ENCODE measurements at places on chromosomes 16 and 17.

- DNase-seq: no peak
Observed at GRCh38 chr16:56351481-56351880, 73.9 kb downstream of the AMFR start.

- no peak for DNase-seq
Observed at GRCh38 chr16:67086822-67087221, 22.9 kb upstream of the PHAF1 start.

GRCh38 chr17:66220079-66220835, 9.0 kb downstream of the APOH start:
- DNase-seq: no peak

DNA sequence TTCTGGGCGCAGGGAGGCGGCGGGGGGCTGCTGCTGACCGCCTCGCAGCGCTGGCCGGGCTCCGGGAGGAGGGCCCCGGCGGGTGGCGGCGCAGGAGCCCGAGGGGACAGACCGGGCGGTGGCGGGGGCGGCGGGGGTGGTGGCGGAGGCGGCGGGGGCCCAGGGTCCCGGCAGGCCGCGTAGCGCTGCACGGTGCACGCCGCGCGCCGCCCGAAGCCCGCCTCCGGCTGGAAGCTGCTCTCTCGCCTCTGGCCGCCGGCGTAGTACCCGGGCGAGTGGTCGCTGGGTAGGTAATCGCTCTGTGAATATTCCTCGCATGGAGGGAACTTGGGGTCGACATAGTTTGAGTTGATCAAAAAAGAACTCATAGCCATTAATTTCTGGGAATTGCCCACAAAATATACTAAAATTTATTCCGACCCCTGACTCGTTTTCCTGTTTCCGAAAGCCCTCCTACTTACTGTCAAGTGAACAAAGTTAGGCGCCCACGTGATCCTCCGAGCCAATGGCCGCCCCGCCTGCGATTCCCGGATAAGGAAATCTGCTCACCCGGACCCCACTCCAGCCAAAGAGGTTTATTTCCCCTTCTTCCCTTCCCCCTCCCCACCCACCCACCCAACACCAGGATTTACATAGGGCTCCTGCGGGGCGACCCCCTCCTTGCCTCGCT, at the start of gene HOXB4:
TSS of gene HOXB4 (minus strand) at position 405 of the 670 bp plus-strand sequence. CDS start at position 374, 31 bp downstream.
- peak; percentile 60 for DNase-seq

- DNase-seq: no peak
Observed at GRCh38 chr16:56558024-56558747, 6.7 kb upstream of the MT4 start.

DNA sequence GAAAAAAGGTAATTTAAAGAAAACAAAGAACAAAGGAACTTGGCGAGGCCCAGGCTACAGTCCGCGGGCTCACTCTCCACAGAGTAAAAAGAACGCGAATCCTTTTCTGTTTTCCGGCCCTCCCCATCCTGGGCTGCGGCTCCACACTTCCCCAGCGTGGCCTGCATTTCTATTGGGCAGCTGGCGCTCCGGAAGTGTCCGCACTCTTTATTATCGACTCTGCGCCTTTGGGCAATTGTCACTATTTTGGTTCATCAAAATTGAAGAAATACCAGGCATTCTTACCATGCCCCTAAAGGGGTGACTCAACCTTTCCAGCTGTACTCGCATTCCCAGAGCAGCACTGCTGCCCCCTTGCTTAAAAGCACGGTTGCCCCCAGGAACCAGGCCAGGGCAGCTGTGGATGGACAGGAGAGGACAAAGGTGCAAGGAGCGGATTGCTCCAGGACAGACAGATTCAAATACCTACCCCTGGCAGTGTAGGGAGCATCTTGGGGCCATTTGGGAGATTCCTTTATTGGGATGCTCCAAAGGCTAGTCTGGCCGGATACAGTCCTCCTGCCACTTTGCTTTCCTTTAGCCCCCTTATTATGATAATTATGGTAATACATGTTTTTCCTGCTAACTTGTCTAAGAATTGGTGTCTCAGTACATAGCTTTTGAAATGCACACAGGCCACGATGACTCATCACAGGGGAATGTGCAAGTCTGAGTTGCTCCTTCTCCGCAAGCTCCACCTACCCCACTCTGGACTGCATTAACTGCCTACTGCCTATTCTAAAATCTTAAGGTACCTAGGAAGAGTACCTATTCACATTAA, 985 bp upstream of the SLFN12 start:
- peak; percentile 55 for DNase-seq

DNA sequence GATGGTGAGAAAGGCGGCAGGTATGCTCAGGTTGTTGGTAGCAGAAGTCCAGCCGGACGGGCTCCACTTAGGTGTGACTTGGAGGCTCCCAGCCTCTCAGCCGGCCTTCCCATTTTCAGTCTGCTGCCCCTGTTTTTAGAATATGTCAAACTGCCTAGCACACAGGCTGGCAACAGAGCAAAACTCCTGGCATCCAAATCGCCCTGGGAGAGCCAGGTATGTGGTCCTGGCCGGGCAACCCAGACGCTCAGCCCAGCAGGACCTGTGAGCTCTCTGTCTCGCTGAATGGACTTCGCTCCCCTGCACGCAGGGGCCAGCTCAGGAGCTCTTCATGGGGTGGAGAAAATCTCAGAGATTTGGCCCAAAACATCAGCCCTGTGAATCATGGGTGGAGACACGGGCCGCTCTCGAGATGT, 147.9 kb upstream of the CHMP6 start:
- no peak for DNase-seq

DNA sequence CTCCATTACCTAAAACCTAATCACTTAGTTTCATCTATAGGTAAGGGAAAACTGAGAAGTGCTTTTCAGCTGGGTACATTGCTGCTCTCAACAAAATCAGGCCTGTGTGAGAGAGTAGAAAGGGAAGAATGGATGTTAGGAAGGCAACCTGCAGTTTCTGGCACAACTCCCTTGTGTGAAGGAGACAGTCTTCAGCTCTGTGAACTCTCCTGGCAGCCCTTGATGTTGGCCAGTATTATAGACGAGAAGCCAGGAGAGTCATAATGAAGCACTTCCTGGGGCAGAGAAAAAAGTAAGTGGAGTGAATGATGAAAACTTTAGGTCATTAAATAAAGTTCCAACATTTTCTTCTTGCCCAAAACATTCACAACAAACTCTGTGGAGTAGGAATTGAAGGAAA, 260.1 kb downstream of the IRX3 start:
- DNase-seq: no peak

GRCh38 chr17:72146371-72146770, 25.6 kb downstream of the SOX9 start:
- no peak for DNase-seq

DNA sequence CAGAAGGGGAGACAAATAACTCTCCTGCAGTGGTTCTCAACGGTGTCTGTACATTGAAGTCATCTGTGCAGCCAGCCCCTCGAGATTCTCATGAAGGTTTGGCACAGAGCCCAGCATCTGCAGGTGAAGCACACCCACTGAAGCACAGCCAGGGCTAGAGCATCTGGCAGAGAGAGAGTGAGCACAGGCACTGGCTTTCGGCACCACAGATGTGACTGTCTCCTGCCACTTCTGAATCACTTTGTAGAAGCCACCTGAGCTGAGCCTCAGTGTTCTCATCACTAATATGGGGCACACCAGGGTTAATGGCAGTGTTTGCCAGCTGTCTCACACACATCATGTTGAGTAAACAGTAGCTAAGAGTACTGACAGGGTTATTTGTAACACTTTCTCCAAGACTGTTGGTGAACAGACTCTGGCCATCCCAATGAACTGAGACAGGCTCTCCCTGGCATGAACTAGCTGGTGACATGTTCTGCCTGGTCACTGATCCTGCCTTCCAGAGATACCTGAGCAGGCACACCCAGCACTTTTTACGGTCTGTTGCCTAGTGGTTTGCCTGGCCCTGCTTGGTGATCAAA, 10.9 kb downstream of the HSPB9 start:
- DNase-seq: no peak

GRCh38 chr16:26334218-26335111, 642.7 kb downstream of the HS3ST4 start:
- no peak for DNase-seq

GRCh38 chr17:75191584-75191983, 8.8 kb upstream of the SUMO2 start:
- DNase-seq: no peak

DNA sequence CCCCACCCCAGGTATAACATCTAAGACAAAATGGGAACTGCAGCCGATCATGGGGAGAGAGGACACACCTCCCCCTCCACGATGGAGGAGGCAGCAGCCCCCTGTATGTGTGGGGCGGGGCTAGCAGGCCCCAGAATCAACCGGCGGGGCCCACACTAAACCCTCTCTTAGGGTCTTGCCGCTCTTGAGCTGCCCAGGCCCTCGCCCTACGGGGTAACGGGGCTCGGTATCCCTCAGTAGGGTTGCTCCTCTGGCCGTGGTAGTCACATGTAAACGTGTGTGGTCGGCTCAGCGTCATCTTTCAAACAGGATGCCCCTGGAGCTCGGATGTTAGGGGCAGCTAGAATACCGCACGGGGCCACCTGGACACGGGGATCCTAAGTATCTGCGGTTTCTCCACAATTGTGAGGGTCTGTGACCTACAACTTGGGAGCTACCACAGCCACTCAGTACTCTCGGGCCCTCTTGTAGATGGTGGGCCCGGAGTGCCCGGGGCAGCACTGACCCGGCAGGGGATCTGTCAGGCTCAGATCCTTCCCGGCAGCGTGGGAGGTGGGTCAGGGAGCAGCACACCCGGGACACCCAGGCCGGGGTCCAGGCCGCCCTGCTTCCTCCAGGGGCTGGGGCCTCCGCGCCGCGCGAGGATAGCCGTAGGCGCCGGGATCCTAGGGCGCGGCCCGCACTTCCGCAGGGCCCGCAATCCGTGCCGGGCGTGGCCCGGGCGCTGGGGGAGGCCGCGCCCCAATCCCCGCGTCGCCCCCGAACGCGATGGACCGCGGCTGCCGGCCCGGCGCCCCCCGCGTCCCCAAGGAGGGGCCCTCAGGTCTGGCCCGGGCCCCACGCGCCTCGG, 781 bp downstream of the ARHGDIA start:
- DNase-seq: peak; percentile 43

DNA sequence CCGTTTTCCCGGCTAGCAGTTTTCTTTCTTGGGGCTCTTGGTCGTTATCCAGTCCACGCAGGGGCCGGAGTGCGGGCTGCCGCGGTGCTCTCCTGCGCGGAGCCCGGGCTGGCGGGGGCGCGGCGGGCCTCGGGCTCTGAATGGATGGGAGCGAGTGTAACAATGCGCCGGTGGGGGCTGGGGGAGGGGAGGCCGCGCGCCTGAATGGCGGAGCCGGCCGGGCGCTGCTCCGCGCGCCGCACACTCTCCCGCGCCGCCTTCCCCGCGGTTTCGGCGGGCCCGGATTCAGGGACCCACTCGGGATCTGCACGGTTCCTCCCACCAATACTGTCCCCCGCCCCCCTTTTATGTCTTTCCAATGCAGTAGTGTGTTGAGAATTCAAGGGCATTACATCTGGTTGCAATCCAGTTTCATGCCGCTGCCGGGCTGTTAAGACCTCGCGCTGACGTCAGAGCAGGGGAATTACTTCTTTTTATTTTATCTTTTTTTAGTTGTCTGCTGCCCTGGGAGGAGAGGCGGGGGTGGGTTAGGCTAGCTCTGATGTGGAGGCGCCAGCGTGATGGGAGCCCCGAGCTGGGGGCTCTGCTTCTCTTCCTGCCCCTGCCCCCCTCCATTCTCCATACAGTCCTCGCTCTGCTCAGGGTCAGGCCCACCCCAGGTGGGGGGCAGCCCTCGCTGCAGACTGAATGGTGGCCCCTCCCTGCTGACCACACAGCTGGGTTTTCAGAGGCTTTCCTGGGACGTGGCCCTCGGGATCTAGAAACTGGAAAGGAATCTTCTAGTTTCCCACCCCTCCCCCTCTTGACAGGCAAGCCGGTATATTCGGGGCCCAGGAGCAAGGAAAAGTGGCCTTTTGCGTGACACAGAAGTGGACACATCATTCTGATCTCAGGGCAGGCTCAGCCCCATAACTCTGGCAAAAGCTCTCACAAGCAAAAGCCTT, 1.8 kb downstream of the RAI1 start:
- DNase-seq: peak; percentile 67

GRCh38 chr16:27547134-27547533, 2.6 kb downstream of the GTF3C1 start:
- no peak for DNase-seq

DNA sequence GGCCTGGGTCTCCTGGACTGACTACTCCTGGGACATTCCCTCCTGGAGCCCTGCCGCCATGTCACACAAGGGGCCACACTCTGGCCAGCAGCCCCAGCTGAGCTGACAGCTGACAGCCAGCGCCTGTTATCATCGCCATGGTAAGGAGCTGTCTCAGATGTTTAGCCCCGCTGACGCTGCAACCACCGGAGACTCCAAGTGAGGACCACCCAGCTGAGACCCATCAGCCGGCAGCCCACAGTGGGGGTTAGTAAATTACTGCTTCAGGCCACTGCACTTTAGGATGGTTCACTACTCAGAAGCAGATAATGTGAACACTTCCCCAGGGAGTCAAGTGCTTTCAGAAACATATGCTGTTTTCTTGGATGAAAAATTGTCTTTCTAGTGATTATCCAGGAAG, 14.6 kb upstream of the SPHK1 start:
- DNase-seq: no peak

- DNase-seq: no peak
Observed at GRCh38 chr17:5837055-5837491, 233.1 kb upstream of the WSCD1 start.

DNA sequence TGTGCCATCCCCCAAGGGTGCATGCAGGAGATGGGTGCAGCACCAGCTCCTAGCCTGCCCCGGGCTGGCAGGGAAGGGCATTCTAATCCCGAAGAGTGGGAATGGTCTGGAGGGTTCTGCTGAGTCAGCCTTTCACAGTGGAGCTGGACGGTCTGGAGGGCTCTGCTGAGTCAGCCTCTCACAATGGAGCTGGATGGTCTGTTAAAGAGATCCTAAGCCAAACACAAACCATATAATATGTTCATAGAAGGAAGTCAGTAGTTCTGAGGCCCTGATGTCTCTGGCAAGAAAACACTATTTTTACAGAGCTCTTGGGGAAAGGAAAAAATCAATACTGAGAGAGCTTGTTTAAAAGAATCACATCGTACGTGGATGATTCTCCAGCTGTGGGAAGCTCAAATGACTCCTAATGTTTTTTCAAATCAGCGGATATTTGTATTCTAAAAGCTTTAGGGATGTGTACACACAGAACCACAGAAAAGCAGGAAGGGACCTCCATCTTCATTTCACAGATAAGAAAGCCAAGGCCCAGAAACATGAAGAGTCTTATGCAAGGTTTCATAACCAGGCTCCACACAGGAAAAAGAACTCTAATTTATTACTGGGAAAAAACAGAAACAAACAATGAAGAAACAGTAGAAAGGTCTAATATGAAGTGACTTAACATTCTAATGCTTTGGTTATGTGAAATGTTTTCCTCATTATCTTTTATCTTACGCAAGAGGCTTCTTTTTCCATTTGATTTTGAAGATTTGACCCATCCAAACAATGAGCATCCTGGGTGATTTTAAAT, 176.3 kb downstream of the VPS53 start:
- DNase-seq: no peak

GRCh38 chr17:72598695-72599094, 477.9 kb downstream of the SOX9 start:
- no peak for DNase-seq

- DNase-seq: no peak
Observed at GRCh38 chr17:30263552-30264333, 28.0 kb downstream of the BLMH start.

- DNase-seq: no peak
Observed at GRCh38 chr16:24906199-24906808, 60.5 kb downstream of the SLC5A11 start.
